Keratinocyte (primary cell): ENCODE measurements at places on chromosomes 3 and 15. TPM values are rescaled to one million over a fixed set of nuclear protein-coding genes. Genes with fewer than 3 reads are reported as not detected.

DNA sequence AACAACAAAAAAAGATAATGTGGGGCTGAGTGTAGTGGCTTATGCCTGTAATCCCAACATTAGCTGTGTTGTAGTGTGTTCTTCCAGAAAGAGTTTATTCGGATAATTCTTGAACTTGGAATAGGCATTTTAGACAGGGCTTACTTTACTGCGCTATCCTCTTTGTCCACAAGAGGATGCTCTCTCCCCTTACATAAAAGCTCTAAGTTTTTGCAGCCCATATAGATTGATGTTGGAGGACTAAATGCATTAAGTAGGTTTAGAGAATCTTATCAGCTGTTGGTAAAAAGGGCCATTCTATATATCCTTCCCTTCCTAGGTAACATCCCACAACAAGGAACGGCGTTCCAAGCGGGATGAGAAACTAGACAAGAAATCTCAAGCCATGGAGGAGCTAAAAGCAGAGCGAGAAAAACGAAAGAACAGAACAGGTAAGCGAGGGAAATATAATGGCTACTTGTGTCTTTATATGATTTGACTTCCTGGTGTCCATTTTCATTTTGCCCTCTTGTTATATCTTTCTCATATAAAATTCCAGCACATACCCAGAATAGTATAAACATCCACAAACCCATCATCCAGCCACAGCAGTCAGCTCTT is 27.8 kb upstream of the ITPKA start:
- H3K27ac ChIP-seq: no peak overlapping the region
- H3K4me1 ChIP-seq: no peaks in the 10 kb centered on the region
- H3K4me3 ChIP-seq: no peak overlapping the region
- H3K36me3 ChIP-seq: peaks cover 14% of the 10 kb centered on the region
- no peaks in the 10 kb centered on the region for H3K27me3 ChIP-seq

DNA sequence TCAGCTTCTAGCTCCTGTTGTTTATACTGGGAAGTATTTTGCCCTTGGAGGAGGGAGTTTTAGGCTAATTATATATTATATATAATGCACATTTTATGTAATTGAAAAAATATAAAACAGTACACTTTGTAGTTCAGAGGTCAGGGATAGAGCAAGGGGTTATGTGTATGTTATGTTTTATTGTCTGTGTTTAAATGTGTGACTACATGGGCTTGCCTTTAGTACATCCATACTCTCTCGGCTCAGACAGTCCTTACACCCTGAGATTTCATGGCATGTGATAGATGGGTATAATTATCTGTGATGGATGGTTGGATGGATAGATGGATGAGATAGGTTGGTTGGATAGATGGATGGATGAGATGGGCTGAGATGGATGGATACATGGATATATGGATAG is 17.4 kb upstream of the ST3GAL6 start:
- H3K4me3 ChIP-seq: no peak overlapping the region
- H3K27me3 ChIP-seq: no peaks in the 10 kb centered on the region
- H3K27ac ChIP-seq: no peak overlapping the region
- DNase-seq: no peak
- peaks cover 13% of the 10 kb centered on the region for H3K4me1 ChIP-seq

GRCh38 chr3:184443831-184444230 is 64.0 kb downstream of the CHRD start:
- H3K4me1 ChIP-seq: peaks cover 23% of the 10 kb centered on the region
- H3K4me3 ChIP-seq: no peak overlapping the region
- H3K27me3 ChIP-seq: no peaks in the 10 kb centered on the region

DNA sequence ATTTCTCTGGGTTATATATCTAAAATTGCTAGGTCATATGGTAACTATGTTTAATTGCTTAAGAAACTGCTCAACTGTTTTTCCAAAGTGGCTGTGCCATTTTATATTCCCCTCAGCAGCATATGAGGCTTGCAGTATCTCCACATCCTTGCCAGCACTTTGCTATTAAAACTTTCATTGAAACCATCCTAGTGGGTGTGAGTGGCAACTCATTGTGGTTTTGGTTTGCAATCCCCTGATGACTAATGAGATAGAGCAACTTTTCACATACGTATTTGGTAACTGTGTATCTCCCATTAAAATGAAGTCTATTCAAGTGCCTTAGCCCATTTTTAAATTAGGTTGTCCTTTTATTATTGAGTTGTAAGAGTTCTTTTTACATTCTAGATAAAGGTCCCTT is 17.3 kb downstream of the KPNA1 start:
- DNase-seq: no peak
- no peak overlapping the region for H3K4me3 ChIP-seq
- H3K36me3 ChIP-seq: no peaks in the 10 kb centered on the region
- H3K27ac ChIP-seq: peak overlapping the region; percentile 54

GRCh38 chr15:50137330-50137761 is 18.3 kb upstream of the ATP8B4 start:
- no peaks in the 10 kb centered on the region for H3K27me3 ChIP-seq
- no peaks in the 10 kb centered on the region for H3K36me3 ChIP-seq
- peak overlapping the region; percentile 40 for H3K27ac ChIP-seq
- DNase-seq: peak; percentile 97
- peaks cover 24% of the 10 kb centered on the region for H3K4me1 ChIP-seq

The TRAT1 gene
- not detected in 3 replicates for polyA plus RNA-seq

DNA sequence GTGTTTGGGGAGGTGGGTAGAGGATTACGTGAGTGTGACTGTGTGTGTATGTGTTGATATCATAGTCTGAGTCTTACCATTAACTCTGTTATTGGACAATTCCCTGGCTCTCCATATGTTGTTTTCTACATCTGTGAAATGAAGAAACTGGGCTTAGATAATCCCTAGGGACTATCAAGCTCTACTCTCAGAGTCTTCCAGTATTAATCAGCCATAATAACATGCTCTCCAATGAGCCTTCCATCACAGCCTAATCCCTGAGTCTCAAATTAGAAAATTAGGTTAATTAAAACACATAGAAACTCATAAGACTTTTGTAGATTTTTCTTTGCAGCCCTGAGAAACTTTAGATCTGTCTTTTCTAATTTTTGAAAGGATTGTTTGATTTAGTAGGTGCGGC is 404.2 kb upstream of the RARB start:
- no peaks in the 10 kb centered on the region for H3K4me1 ChIP-seq
- no peak overlapping the region for H3K4me3 ChIP-seq
- no peaks in the 10 kb centered on the region for H3K36me3 ChIP-seq
- no peak overlapping the region for H3K27ac ChIP-seq
- no peaks in the 10 kb centered on the region for H3K27me3 ChIP-seq

- H3K27me3 ChIP-seq: no peaks in the 10 kb centered on the region
- no peak for DNase-seq
- no peaks in the 10 kb centered on the region for H3K36me3 ChIP-seq
- H3K27ac ChIP-seq: no peak overlapping the region
These were observed 193.2 kb upstream of the ZNF385D start for GRCh38 chr3:21944251-21944650.

GRCh38 chr3:168325684-168326083 is 230.0 kb upstream of the GOLIM4 start:
- H3K4me3 ChIP-seq: no peak overlapping the region
- no peaks in the 10 kb centered on the region for H3K27me3 ChIP-seq
- H3K27ac ChIP-seq: no peak overlapping the region
- no peaks in the 10 kb centered on the region for H3K4me1 ChIP-seq
- no peak for DNase-seq

GRCh38 chr3:47310391-47310790 is 27.6 kb downstream of the KLHL18 start:
- peaks cover 2% of the 10 kb centered on the region for H3K36me3 ChIP-seq
- no peaks in the 10 kb centered on the region for H3K4me1 ChIP-seq
- no peak overlapping the region for H3K27ac ChIP-seq
- no peak for DNase-seq

The STAB1 gene
- 0.02 TPM in 1 of 3 replicates, not detected in the others for polyA plus RNA-seq

The CACNA1D gene
- polyA plus RNA-seq: 0.06 to 0.20 TPM in 2 of 3 replicates, not detected in the other

The ZNF660 gene
- 0.01 to 0.05 TPM (median 0.02 TPM) in 3 replicates for polyA plus RNA-seq

- no peaks in the 10 kb centered on the region for H3K36me3 ChIP-seq
- H3K27ac ChIP-seq: no peak overlapping the region
- H3K4me1 ChIP-seq: peaks cover 8% of the 10 kb centered on the region
- H3K4me3 ChIP-seq: no peak overlapping the region
- no peaks in the 10 kb centered on the region for H3K27me3 ChIP-seq
These were observed 198.0 kb downstream of the PDE8A start for GRCh38 chr15:85179700-85180099.

DNA sequence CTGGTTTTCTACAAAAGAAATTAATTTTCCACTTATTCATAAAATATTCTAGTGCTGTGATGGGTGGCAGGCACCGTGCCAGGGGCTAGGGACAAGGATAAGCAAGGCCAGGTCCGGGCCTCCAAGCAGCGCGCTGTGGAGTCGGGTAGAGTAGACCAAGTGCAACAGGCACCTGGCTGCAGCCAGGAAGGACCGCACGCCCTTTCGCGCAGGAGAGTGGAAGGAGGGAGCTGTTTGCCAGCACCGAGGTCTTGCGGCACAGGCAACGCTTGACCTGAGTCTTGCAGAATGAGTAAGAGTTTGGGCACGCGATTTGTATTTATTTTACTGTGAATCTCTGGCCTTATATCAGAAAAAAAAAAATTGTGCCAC is at the start of gene CASR:
CASR (plus strand) TSS at position 148 of the 372 bp plus-strand sequence. CDS start 70,522 bp downstream, outside the sequence.
- no peak for DNase-seq
- H3K27ac ChIP-seq: no peak within 1 kb of the TSS
- H3K27me3 ChIP-seq: peaks cover 46% of the 10 kb centered on the region
- peak within 1 kb of the TSS; percentile 49 for H3K4me3 ChIP-seq
- no peaks in the 10 kb centered on the region for H3K4me1 ChIP-seq
- no peaks in the 10 kb centered on the region for H3K36me3 ChIP-seq

- H3K4me1 ChIP-seq: peaks cover 12% of the 10 kb centered on the region
- no peak for DNase-seq
- no peak overlapping the region for H3K27ac ChIP-seq
These were observed 6.1 kb upstream of the CHST14 start for GRCh38 chr15:40464595-40465185.

DNA sequence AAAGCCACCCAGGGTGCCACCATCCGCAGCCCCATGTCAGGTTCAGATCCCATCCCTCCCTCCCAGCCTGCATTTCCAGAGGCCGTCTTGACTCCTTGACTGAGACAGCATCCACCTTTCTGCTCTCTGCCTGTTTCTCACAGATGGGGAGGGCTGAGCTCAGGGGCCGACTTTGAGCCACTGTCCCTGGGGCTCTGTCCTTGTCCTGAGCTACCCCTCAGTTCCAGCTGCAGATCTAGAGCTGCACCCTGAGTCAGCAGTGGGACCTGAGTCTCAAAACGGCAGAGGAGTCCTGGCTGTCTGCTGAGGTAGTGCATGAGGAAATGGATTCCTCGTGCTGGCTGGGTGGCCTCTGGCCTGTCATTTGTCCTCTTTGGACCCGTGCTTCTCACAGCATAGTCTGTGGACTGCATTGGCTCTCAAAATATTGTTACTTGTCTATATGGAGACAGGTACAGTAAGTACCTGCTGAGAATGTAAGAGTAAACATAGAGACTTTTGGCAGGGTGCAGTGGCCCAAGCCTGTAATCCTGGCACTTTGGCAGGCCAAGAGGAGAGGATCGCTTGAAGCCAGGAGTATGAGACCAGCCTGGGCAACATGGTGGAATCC is 22.3 kb downstream of the RPLP1 start:
- H3K4me1 ChIP-seq: peaks cover 5% of the 10 kb centered on the region
- peaks cover 6% of the 10 kb centered on the region for H3K27me3 ChIP-seq
- no peak overlapping the region for H3K27ac ChIP-seq
- no peak for DNase-seq

DNA sequence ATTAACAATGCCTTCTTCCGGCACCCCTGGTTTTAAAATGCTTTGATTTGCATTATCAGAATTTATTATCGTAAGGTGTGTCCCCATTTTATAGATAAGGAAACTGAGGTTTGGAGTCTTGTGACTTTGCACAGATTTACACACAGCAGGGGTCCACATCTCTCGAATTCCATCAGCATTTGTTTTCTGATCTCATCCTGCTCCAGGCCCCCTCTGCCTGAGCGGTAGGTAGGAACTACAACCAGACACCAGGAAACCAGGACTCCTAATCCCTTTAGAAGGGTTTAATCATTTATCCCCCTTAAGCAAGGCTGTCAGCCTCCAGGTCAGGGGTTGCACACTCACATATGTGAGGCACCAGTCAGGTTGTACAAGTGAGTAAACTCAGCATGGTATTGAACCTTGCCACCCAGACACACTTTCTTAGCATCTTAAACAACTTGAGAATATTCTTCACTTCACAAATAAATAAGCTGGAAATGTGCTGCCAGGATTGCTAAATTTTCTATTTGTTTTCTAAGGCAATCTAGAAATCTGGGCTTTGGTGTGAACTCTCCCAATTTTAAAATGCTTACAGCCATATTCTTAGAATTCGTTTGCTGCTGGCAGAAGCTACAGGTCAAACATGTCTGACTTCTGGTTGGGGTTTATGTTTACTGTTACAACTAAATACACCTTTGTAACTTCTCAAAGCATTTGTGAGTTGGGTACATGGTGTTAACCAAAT is 31.7 kb upstream of the CMTM7 start:
- no peaks in the 10 kb centered on the region for H3K36me3 ChIP-seq
- no peak overlapping the region for H3K27ac ChIP-seq
- DNase-seq: no peak
- no peaks in the 10 kb centered on the region for H3K27me3 ChIP-seq

The CFAP91 gene
- polyA plus RNA-seq: not detected in 3 replicates

The ZNF385D gene
- 0.25 to 0.66 TPM (median 0.46 TPM) in 3 replicates for polyA plus RNA-seq

- H3K27ac ChIP-seq: no peak overlapping the region
- no peak overlapping the region for H3K4me3 ChIP-seq
- no peaks in the 10 kb centered on the region for H3K36me3 ChIP-seq
- DNase-seq: no peak
- peaks cover 14% of the 10 kb centered on the region for H3K4me1 ChIP-seq
These were observed 23.1 kb upstream of the HERC1 start for GRCh38 chr15:63856711-63857460.

The EHHADH gene
- 4.8 to 6.0 TPM (median 5.6 TPM) in 3 replicates for polyA plus RNA-seq

GRCh38 chr3:146638718-146639117 is 33.6 kb upstream of the PLSCR5 start:
- H3K4me1 ChIP-seq: no peaks in the 10 kb centered on the region
- no peaks in the 10 kb centered on the region for H3K27me3 ChIP-seq
- DNase-seq: no peak
- H3K4me3 ChIP-seq: no peak overlapping the region

- H3K27ac ChIP-seq: peak overlapping the region; percentile 69
- H3K4me3 ChIP-seq: peak overlapping the region; percentile 92
- no peaks in the 10 kb centered on the region for H3K27me3 ChIP-seq
- peaks cover 15% of the 10 kb centered on the region for H3K4me1 ChIP-seq
These were observed 508 bp downstream of the GORASP1 start for GRCh38 chr3:39106851-39107387.

GRCh38 chr3:105927741-105928140 is 58.9 kb upstream of the CBLB start:
- no peaks in the 10 kb centered on the region for H3K27me3 ChIP-seq
- no peaks in the 10 kb centered on the region for H3K4me1 ChIP-seq
- H3K27ac ChIP-seq: no peak overlapping the region
- H3K4me3 ChIP-seq: no peak overlapping the region

DNA sequence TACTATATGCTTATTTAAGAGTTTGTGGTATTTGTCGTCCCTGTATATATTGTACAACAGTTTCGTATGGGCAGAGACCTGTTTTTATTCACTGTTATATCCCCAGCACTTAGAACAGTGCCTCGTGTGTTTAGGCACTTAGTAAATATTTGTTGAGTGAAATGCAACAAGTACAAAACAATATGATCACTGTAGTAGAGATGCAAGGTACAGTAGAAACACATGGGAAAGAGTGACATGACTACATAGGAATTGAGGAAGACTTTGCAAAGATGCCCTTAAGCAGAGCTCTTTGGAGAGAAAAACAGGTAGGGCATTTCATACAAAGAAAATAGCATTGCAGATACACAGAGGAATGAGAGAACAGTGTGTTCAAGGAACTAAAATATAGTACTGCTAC is 18.3 kb downstream of the RASA2 start:
- DNase-seq: no peak
- H3K36me3 ChIP-seq: no peaks in the 10 kb centered on the region
- H3K4me3 ChIP-seq: no peak overlapping the region

- H3K4me1 ChIP-seq: peaks cover 38% of the 10 kb centered on the region
- H3K36me3 ChIP-seq: no peaks in the 10 kb centered on the region
- DNase-seq: no peak
- H3K4me3 ChIP-seq: peak overlapping the region; percentile 57
- peak overlapping the region; percentile 78 for H3K27ac ChIP-seq
- no peaks in the 10 kb centered on the region for H3K27me3 ChIP-seq
These were observed 117.3 kb upstream of the PLXND1 start for GRCh38 chr3:129723558-129724324.
